ENCODE measurements at places on chromosomes 1 and 21. TPM values are rescaled to one million over a fixed set of nuclear protein-coding genes. Genes with fewer than 3 reads are reported as not detected.

The SLAMF7 gene
- not detected for total RNA-seq

- no peak overlapping the region for H3K27ac ChIP-seq
- H3K4me3 ChIP-seq: no peak overlapping the region
- no peaks in the 10 kb centered on the region for H3K27me3 ChIP-seq
- no peaks in the 10 kb centered on the region for H3K36me3 ChIP-seq
Observed at GRCh38 chr1:185353124-185353523, 36.1 kb upstream of the IVNS1ABP start.

DNA sequence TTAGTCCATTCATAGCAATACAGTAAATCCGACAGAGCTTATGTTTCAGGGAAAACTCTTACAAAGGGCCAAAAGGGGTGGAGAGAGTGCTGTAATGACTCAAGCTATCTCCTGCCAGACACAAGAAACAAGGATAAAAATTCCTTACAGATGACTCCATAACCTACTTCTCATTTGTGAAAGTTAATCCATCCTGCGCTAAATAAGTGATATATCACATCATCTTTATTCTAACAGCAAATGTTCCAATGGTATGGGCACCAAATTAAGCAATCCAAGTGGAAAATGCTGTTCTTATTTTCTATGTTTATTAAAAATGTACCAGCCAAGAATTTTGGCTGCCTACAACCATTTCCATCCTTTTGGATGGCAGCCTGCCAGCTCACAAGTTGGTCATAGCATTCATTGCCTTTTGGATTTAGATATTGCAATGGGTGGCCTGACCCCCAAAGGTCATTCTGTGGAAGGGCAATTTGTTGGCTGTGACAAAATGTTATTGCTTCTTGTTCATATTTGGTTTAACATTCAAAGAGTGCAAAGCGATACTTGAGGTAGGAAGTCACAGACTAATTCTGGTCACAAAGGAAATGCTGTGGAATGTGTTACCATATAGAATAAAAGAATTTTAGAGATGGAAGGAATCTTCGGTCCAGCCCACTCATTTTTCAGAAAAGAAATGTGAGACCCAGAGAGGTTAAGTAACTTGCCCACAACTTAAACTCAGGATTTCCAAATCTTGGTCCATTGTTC is 2.8 kb upstream of the ENAH start:
- no peaks in the 10 kb centered on the region for H3K4me1 ChIP-seq
- H3K36me3 ChIP-seq: no peaks in the 10 kb centered on the region
- no peak overlapping the region for H3K4me3 ChIP-seq
- no peak for DNase-seq

The PIK3CD gene
- total RNA-seq: 13.8 TPM

The ZMYM4 gene
- 153 TPM for total RNA-seq

- no peaks in the 10 kb centered on the region for H3K36me3 ChIP-seq
- H3K4me1 ChIP-seq: peaks cover 3% of the 10 kb centered on the region
- no peaks in the 10 kb centered on the region for H3K27me3 ChIP-seq
- no peak overlapping the region for H3K27ac ChIP-seq
- H3K4me3 ChIP-seq: no peak overlapping the region
Observed at GRCh38 chr1:116498789-116499628, 71.8 kb downstream of the CD58 start.
